ENCODE measurements at places on chromosomes 6 and 20.

DNA sequence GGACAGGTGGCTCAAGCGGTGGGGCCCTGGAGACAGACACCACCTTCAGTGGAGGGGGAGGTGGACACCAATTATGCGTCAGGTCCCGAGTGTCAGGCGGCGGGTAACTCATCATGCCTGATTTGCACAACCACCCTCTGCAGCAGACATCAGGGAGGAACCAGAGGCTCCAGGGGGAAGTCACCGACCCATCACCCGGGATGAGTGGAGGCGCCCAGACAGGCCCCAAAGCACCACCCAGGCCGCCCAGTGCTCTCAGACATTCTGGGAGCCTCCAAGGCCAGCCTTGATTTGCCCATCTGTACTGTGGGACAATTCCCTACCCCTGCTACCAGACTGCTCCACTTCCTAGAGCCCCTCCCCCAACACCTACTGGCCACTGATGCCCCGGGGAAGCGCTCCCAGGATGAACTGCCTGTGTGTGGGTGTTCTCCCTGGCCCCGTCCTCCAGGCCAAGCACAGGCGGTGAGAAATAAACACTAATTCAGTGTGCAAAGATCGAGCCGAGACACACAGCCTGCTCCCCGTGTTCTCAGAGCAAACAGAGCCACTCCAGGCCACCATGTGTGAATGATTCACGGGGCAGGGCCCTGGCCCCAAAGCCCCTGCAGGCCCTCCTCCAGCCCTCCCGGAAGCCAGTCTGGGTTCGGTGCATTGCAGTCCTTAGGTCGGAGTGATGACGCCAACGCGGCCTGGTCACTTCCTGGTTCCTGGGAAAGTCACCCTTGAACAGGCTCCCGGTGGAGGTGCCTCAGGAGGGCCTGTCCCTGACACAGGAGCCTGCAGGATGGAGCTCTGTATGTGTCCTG, 107.2 kb downstream of the ASXL1 start:
- DNase-seq, result peak; percentile 89

- DNase-seq, result no peak
Observed at GRCh38 chr6:167137081-167137480, 14.2 kb downstream of the CCR6 start.

GRCh38 chr20:34089655-34090345, 22.2 kb downstream of the EIF2S2 start:
- DNase-seq, result no peak

DNA sequence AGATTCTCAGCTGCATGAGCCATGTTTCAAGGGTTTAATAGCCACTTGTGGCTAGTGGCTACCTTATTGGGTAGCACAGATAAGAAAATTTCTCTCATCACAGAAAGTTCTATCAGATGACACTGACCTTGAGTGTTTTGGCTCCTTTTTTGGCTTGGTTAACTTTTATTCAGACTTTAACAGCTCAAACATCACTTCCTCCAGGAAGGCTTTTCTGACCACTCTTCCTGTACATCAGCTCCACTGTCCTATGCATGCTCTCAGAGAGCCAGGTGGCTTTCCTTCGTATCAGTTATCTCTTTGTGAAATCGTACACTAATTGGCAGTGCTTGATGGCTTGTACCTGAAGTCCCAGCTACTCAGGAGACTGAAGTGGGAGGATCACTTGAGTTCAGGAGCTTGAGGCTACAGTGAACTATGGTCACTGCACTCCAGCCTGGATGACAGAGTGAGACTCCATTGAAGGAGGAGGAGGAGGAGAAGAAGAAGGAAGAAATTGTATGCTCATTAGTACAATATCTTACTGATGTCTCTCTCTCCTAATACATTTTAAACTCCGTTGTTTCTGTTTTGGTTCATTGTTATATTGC, 10.7 kb downstream of the MAFB start:
- DNase-seq, result no peak

DNA sequence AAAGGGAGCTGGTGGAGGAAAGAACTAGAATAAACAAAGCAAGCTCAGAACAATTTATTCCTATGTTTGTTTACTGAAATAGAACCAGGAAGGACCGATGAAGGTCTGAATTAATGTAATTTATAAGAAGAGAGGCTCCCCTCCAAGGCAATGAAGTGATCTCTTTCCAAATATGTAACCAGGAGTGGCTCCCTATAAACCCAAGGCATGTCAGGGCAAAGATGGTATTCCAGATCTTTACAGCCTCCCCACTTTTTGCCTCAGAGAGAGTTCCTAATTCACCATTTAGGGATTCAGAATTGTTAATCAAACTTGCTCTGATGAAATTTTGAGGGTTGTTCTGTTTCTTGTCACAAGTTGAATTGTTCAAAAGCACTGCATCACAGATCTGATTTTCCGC, 88.8 kb downstream of the HDGFL1 start:
- no peak for DNase-seq

- no peak for DNase-seq
Observed at GRCh38 chr6:139757784-139758183, 383.3 kb upstream of the CITED2 start.

DNA sequence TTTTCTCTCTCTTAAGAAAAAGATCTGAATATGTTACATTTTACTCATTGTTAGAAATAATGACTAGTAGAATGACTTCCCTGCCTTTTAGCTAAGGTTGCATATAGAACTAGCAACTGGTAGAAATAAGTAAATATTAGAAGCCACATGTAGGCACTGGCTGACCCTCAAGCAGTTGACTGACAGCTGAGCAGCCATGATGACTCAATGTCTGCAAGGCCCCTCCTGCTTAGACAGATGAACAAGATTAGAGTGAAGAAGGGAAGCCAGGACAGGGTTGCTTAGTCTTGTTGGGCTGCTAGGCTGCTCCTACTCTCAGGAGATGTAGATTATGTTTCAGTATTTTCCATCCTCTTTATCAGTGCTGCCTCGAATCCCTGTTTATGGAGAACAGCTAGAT, 6.5 kb downstream of the MEP1A start:
- DNase-seq, result no peak

- no peak for DNase-seq
Observed at GRCh38 chr6:99138445-99138844, 190.7 kb upstream of the FBXL4 start.

DNA sequence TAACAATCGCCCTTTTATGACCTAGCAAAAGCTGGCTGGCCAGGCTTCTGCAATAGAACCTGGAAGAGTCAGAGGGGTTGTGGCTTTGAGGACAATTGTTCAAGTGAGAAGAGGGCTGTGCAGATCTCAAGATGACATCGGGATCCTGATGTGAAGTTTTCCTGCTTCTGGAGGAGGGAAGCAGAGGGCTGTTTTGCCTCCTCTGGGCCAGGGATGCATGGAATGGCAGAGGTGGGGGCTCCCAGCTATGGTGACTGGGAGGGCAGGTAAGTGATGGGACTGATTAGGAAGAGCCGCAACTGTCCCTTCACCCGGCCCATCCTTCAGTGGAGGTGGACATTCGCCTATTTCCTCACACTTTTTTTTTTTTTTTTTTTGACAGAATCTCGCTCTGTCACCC, 43.4 kb upstream of the BLCAP start:
- no peak for DNase-seq

- DNase-seq, result no peak
Observed at GRCh38 chr20:53146201-53146891, 174.2 kb downstream of the TSHZ2 start.

DNA sequence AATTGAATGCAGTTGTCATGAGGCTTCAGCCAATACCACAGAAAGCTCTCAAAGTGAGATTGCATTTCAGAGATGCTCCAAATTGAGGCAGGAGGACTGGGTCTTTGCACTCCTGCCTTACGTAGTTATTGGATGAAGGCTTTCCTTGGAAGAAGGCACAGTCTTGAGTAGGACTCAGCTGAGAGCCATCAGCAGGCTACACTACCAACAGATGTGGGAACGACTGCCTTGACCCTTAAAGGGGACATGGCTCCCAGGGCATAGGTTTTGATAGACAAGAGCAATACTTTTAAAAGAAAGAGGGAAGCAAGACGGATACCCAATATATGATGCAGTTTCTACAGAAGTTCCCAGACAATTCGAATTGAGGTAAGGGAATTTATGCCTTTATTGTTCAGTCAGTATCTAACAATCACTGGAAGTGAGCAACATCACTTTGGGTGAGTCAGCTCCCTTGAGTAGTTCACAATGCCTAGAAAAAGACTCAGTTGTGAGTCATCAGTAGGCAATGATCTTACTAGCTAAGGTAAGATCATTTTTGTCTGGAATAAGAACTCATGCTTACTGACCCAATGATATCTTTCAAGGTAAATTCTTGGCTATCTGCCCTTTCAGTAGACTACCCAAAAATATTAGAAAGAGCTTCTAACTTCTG, 390.8 kb downstream of the GJA1 start:
- no peak for DNase-seq

DNA sequence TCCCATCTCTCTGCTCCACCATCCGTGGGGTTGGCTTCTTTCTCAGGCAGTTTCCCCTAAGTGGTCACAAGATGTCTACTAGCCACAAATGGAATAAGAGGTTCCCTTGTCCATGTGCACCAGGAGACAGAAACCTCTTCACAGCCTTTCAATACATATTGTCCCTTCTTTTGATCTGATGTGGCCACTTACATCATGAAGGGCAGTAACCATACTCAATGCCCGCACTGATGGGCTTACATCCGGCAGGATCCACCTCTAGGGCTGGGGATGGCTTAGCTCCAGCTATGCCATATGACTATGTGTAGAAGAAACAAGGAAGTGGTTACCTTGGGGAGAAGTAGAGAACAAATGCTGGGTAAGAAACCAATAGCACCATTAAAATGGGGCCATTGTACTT, 64.4 kb downstream of the PLEKHG1 start:
- DNase-seq, result no peak

DNA sequence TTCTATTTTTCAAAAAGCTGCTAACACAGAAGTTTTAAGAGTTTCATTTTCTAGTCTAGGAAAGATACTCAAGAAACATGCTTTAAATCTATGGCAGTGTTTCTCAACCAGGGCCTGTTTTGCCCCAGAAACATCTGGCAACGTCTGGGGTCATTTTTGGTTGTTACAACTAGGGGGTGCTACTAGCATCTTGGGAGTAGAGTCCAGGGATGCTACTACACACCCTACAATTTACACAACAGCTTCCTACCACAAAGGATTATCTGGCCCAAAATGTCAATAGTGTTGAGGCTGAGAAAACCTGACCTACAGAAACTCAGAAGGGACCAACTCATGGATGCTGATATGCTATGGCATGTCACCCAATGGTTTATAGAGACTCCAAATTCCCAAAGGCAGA, 24.4 kb downstream of the SERAC1 start:
- no peak for DNase-seq

DNA sequence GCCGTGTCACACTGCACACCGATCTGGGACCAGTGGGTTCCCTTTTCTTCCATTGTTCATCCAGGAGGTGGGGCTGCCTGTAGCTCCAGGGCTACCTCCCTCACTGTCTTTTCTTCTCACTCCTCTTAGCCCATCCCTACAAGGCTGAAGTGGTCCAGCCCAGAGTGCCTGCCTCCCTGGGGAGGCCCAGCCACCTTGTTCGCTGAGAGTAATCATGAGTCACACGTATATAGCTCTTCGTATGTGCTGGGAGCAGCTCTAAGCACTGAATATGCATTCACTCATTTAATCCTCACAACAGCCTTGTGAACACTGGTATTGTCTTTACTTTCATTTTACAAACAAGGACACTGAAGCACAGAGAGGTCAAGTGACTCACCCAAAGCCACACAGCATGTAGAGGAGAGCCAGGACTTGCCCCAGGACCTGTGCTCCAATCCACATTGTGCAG, 14.7 kb upstream of the CCDC167 start:
- no peak for DNase-seq

- no peak for DNase-seq
Observed at GRCh38 chr6:137722749-137723272, 144.2 kb upstream of the TNFAIP3 start.

DNA sequence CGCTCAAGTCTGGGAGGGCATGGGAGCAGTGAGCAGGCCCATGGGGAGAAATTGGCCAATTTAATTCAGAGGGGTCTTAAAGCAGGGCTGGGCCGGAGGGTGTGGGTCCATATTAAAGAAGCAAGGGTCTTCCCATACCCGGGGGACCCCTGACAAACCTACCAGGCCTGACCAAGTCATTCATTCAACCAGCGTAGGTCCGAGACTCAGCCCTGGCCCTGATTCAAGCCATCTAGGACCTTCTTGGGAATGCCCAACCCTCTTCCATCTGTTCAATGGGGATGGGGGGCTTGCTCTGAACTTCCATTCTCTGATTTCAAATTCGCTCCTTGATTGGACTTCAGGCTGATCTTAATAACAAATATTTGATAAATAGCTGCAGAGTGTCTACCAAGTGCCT, 7.3 kb downstream of the ADIG start:
- DNase-seq, result peak; percentile 22
